ENCODE measurements at places on chromosomes 1 and 21.

- no peak for DNase-seq
These were observed 58.0 kb upstream of the PDC start for GRCh38 chr1:186518822-186519381.

DNA sequence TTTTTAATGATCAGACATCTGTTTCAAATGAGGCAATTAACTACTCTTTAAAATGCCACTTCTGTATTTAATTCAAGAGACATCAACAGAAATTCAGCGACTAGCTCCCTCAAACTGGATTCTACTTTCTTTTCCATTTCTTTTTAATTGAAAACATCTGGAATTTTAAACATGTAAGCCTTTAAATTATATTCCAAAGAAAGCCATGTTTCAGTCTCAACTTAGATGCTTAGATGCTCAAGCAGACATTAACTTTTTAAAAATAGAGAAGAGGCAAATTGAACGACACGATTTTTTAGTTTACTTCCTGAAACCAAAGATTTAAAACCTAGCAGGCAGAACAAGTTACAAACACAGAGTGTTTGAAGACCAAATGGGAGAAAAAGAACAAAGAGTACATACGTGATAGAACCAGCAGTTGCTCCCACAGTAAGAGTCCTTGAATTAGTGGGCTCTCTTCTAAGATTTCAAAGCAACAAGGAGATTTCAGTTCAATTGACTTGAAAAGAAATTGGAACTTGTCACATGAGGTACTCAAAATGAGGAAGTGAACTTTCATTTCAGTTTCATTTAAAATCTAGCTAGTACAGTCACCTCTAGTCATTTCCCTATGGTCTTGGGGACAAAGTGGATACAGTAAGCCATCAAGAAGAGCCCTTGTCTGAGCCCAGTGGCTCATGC lies at the start of gene CTSS:
Gene CTSS, minus strand, starts transcription at position 483 of the 681 bp plus-strand sequence. CDS start 1,015 bp downstream, outside the sequence.
- no peak for DNase-seq

DNA sequence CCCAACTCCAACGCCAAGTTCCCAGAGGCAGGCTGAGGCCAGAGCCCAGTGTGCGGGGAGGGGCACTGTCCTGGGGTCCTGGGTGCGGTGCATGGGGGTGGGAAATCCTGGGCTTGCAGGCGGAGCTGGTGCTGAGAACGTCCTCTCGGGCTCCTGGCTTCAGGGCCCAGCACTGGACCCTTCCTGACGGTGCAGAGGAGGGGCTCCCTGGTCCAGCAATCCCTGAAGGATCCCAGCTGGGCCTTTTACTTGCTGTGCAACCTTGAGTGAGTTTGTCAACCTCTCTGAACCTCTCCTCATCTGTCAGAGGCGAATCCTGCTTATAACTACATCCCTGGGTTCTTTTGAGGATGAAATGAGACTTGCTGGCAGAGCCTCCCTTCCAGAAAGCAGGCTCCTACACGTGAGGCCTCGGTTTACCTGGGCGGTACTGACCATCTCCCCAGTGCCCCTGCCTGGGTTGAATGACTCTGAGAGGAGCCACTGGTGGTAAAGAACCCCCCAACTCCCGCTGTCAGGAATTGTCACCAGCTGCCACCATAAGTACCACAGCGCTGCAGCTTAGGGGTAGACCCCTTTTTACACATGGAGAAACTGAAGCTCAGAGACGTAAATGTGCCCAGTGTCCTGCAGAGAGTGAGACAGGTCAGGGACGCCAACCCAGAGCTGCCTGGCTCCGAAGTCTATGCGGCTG lies 77.3 kb downstream of the DHRS3 start:
- DNase-seq = no peak

- DNase-seq = no peak
These were observed 15.1 kb downstream of the PCP4 start for GRCh38 chr21:39882151-39882838.

DNA sequence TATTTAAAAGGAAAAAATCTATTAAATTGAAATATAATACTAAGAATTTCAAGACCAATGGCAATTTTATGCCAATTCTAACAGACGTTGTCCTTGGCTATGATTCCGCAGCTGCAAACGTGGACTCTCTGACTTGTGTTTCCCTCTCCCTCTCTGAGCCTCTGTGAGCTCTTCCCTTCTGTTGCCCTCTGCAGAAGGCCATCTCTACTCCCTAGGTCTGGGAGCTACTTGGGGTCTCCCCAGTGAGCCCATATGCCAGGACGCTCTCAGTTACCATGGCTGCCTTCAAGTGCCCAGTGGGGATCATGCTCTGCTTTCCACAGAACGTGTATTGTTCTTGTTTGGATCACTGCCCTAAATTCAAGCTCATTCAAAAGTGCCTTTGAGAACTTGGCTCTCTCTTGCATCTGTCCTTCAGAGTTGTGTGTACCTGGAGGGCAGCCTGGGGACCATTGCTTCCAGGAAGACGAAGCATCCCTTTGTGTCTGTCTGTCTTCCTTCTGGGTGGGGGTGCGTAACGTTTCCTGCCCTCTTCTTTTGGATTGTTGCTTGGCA lies 97.5 kb upstream of the TSPAN2 start:
- no peak for DNase-seq

GRCh38 chr1:110707232-110707631 lies 32.5 kb upstream of the KCNA3 start:
- DNase-seq = no peak

DNA sequence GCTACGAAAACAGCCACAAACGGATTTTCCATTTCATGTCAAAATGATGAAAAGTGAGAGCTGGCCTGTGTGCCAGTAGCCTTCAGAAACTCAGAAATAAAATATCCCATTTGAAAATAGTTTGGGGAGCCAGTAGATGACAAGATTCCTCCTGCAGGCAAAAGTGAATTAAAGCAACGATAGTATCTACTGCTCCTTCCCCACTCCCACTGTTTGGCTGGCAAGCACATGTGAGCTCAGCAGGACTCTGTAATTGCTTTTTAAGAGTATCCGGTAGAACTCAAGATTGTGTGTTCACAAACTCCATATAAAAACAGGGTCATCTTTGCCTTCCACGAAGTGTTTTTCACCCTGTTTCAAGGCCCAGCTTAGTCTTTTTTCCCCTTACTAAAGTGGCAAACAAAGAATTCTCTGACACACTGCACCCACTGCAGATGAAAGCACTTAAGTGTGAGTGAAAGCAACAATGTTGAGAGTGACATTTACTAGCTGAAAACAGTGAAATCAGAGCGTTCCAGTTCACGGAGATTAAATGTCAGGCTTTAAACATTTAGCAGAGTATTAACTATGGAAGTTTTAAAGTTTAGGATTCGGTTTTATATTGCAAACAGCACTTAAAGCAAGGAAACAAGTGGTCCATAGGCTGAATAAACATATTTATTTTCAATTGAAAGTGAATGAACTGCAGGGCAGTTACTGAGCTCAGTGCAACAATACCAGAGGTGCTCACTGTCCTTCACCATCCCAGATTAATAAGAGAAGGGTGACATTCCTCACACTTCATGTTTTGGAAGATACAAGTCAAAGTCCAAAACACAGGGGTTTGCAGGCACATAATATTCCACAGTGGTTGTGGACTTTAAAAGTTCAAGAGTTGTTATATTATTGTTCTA lies 70.0 kb downstream of the ALG14 start:
- no peak for DNase-seq

- no peak for DNase-seq
These were observed 22.7 kb upstream of the SLC2A1 start for GRCh38 chr1:42981255-42981805.

GRCh38 chr21:20377250-20377649 lies 621.0 kb upstream of the NCAM2 start:
- DNase-seq = no peak

GRCh38 chr1:243213045-243213787 lies 41.9 kb downstream of the CEP170 start:
- DNase-seq = no peak

- no peak for DNase-seq
These were observed 77.5 kb downstream of the ZNF648 start for GRCh38 chr1:181984006-181984405.

DNA sequence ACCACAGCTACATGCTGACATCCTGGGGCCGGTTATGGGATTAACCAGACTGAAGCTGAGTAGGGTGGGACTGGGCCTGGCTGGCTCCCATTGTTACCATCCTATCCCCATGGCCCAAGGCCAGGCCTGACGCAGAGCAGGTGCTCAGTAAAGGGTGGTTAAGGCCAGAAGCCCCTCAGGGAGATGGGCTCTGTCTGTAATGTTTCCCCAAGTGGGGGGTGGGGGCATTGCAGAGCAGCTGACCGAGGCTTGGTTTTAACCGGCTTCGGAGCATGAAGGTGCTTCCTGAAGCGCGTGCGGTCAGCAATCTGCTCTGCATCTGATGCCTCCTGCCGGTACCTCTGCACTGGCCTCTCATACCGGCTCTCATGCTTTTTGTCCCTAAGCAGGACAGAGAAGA lies 83.4 kb upstream of the ACTL8 start:
- DNase-seq = no peak

DNA sequence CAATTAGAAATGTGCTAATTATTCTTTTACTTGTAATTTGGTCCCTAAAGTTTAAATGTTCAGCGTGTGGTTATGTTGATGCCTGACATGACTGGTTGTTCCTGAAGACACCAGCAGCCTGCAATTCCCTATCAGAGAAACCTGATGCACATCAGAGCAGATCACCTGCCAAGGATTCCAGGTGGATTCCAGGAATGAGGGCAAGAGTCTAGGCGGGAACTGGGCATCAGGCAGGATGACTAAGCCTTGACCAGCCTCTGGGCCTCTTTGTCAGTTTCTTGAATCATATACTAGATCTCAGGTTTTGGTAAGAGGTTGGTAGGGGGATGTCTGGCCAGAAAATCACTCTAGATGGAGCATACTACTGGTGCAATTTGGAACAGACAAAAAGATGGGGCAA lies 130.7 kb upstream of the TNR start:
- no peak for DNase-seq

DNA sequence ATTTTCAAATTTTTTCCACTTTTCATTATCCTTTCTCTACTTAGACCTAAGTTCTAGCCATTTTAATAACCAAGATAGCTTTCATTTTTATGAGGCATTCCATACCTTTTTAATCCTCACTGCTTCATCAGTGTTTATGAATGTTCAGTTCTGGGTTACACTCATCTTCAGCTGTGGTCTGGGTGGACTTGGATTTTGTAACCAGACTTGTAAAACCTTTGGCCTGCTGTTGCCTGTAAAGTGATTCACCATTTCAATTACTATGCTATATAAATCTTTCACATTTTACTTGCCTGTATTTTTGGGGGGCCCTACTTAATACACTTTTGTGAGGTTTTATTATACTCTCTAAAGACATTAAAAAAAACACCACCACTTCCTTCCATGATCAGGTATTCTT lies 46.2 kb downstream of the USP25 start:
- no peak for DNase-seq

DNA sequence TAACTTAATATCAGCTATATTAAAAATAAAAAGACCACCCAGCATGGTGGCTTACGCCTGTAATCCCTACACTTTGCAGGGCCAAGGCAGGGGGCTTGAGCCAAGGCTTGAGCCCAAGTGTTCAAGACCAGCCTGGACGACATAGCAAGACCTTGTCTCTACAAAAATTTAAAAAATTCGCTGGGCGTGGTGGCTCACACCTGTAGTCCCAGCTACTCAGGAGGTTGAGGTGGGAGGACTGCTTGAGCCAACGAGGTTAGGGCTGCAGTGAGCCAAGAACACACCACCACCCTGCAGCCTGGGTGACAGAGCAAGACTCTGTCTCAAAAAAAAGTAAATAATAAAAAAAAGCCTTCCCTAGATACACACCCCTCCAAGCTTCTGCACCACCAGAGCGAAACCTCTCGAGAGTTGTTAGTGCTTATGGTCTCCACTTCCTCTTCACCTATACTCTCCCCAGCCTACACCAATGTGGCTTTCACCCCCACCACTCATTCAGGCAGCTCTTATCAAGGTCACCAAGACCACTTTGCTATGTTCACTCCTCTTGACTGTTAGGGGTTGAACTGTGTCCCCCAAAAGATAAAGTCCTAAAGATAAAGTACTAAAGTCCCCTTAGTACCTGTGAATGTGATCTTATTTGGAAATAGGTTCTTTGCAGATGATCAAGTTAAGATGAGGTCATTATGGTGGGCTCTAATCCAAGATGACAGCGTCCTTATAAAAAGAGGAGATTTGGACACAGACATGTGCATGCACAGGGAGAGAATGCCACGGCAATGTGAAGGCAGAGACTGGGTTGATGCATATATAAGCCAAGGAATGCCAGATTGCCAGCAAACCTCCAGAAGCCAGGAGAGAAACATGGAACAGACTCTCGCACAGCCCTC lies 6.8 kb upstream of the PPP1R15B start:
- no peak for DNase-seq

DNA sequence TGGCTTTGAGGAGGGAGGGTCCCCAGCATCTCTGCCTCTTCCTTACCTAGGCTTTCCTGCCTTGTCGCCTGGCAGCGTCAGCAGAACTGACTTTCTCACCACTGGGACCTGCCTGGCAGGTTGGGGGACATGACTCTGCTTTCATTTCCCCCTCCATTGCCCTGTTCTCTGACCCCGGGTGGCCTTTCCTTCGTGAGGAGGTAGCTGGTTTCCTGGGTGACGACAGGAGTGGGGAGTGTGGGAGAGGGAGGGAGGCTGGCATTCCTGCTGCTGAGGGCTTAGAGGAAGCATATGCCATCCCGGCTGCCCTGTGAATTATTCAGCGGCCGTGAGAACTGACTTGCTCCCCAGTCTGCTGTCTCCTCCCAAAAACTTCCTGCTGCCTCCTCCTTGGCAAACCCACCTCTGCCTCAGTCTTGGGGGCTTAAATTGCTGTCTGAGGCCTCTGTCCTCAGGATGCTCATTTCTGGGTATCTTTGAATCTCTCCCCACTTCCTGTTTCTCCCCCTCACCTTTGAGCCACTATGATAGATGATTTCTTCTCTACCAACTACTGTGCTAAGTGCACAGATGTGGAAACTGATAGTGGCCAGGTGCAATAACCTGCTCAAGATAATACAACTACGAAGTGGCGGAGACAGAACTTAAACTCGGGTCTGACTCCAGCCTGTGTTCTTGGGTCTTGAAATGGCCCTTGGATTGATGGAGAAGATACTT lies 182.0 kb upstream of the CSF3R start:
- DNase-seq = no peak

Measured in activated CD4-positive, alpha-beta T cell treated with anti-CD3 and anti-CD28 coated beads for 48 hours (primary cell).